Germinal center (tissue), 1 donor: ENCODE measurements at places on chromosomes 16 and 17.
A peak's percentile ranks its signal among the peaks of the same experiment; 100 is the strongest.

DNA sequence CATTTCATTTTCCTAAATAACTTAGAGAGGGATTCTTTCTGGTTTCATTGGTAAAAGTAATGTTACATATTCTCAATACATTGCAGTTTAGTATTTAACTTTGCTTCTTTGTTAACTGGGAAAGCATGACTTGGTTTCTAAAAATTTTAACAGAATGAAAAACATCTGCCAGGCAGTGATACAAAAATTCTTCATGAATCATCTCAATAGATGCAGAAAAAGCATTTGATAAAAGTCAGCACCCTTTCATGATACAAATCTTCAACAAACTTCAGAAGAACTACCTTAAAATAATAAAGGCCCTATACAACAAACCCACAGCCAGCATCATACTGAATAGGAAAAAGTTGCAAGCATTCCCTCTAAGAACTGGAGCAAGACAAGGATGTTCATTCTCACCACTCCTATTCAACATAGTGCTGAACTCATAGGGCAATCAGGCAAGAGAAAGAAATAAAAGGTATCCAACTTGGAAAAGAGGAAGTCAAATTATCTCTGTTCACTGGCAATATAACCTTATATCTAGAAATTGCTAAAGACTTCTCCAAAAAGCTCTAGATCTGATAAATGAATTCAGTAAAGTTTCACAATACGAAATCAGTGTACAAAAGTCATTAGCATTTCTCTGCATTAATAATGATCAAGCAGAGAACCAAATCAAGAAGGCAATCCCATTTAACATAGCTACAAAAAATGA, 50.4 kb downstream of the SLFN5 start:
- no peak for DNase-seq

DNA sequence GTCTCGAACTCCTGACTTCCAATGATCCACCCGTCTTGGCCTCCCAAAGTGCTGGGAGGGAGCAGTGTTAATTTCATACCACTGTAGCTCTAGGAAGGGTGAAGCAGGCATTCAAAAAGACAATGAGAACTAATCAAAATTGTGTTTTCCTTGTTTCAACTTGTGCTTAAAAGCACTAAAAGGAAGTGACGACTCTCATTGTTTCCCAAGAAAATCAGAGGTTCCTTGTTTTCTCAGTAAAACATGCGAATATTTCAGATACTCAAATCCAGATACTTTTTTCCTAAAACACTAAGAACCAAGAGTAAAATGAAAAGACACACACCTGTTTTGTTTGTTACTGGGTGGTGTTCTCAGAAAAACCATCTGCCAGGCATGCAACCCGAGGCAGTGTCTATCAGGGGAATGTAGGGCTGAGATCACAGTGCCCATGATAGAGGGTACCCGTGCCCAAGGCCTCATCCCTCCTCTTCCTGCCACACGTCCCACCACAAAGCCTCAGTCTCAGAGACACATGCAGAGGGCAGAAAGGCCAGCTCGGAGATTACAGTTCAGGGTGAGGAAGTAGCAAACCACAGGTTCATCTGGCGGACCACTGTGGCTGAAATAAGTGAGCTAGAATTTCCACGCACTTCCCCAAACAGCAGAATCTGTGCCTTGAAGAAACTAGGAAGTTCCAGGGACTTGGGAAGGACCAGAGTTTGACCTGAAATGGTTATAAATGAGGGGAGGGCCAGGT, 33.7 kb downstream of the GINS3 start:
- DNase-seq, result peak; percentile 36

GRCh38 chr16:46573834-46574159, 47.4 kb downstream of the SHCBP1 start:
- no peak for DNase-seq

DNA sequence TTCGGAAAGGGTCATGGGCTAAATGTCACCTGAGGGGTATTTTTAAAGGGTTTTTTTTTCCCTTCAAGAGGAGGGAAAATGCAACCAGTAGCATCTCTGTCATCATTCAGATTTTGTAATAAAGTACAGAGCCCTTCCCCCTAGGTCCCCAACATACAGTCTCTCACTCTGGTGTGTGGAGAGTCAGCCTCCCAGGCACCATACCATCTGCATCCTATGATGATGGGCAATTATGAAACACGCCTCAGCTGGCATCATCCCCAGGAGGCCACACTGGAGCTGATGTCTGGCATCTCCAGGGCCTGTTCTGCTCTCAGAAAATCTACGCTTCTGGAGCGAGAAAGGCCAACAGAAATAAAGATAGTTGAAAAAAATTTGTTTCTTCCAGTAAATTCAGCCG, 32.0 kb downstream of the TBX4 start:
- no peak for DNase-seq

DNA sequence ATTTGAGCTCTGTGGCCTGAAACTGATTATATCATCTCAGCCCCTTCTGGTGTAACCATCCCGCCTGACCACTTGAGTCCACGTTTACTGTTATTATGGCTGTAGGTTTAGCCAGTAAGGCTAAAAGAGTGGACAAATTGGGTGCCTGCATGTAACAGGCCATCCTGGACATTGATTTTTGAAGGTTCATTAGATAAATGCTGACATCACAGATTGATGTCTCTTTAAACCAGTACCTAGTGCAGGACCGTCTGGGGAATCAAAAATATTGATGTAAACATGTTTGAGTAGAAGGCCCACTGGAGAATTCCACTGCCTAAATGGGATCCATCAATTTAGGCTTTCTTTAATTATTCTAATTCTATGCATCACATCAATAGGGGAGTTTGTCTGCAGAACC, 215.1 kb downstream of the IRX3 start:
- no peak for DNase-seq

DNA sequence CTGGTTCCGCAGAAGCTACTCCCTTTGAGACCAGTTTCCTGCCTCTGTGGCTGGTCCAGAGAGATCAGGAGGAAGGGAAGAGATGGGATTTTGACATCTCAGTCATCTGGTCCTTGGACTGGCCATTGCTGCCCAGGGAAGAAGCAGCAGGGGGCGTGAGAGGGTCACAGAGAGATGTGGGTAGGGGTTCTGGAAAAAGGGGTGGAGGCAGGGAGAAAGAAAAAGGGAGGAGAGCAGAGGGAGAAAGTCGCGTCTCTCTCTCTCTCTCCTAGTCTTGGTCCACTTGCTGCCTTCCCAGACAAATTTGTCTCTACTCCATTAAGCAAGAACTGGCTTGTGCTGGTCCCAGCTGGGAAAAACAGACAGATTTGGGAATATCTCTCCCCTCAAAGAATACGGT, 4.4 kb downstream of the SHBG start:
- DNase-seq, result no peak

- DNase-seq, result no peak
These were observed 10.9 kb downstream of the RAB40C start for GRCh38 chr16:600781-601180.

DNA sequence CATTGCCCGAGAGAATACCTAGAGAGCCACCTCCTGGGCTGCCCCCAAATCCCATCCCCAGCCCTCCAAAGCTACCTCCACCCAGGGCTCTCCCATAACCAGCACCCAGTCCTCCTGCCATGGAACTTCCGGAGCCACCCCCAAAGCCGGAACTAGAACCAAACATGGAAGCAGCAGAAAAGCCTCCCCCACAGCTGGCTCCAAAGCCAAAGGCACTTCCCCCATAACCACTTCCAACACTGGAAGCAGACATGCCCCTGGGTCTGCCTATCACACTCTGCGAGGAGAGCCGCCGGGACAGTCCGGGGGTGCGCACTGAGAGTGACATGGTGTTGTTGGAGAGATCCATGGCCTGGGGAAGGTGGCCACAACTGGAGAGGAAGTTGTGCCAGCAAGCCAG, at the start of gene KRT12:
Gene KRT12, minus strand, starts transcription at position 386 of the 400 bp plus-strand sequence. Its CDS starts 37 bp downstream, at position 349.
- no peak for DNase-seq

- DNase-seq, result no peak
These were observed 9.7 kb downstream of the RAD51C start for GRCh38 chr17:58702045-58702476.

DNA sequence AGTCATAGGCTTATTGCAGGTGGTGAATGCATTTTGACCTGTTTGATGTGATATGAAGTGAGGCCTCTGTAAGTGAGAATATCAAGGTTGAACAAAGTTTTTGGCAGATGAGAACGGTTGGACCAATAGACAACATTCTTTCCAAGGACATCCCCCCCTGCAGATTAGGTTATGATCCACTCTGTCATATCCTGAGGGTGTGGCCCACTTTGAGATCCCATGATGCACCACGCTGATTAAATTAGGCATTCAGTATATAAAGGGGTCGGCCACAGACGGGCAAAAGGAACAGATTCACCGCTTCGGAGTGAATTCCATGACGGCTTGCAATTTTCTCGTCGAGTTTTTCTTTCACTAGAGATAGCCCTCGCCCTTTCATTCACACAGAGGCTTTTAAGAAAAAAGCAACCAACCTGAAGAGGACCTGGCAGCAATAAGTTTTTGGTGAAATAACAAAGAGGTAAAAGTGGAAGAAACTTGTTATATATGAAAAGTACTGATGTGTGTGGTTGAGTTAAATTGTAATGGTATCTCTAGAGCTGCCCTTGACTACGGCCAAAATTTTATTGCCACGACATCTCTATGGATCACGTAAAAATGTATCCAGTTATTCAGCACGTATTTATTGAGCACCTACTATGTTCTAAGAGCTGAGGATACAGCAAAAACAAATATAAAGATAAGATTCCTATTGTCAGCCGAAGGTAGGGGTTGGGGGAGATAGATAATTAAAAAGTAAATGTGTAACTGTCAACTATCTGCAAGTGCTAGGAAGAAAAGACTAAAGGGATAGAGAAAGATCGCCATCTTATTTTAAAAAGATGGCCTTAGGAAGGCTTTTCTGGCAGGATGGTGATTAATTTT, 1.7 kb upstream of the RBBP6 start:
- no peak for DNase-seq

DNA sequence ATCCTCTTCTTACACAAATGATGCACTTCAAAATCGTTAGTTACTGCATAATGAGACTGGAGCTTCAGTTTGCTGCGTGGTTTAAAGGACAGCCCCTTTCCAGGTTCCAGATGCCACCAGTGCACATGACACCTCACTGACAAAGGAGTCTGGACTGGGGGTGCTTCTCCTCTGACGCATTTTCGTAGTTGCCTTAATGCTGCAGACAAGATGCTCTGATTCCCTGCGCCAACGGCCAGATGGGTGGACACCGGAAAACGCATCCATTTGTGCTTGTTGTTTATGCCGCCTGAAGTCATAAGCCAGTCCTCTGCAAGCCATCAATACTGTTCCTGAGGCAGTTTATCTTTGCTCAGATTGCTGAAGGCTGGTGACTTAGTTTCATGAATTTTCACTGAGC, 16.0 kb downstream of the FBXO31 start:
- no peak for DNase-seq

GRCh38 chr17:45984368-45984767, 14.7 kb upstream of the STH start:
- no peak for DNase-seq

DNA sequence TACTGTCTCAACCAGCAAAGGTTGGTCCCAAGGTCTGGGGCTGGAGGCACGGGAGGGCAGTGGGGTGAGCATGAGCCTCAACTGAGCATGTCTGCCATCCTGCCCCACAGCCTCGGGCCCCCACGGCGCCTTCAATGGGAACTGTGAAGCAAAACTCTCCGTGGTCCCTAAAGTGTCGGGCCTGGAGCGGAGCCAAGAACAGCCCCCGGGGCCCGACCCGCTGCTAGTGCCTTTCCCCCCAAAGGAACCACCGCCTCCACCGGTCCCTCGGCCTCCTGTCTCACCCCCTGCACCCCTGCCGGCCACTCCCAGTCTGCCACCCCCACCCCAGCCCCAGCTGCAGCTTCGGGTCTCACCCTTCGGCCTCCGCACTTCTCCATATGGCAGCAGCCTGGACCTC, 4.2 kb downstream of the FBRS start:
- no peak for DNase-seq

GRCh38 chr17:1087381-1088241, 90.7 kb downstream of the TIMM22 start:
- DNase-seq, result no peak

DNA sequence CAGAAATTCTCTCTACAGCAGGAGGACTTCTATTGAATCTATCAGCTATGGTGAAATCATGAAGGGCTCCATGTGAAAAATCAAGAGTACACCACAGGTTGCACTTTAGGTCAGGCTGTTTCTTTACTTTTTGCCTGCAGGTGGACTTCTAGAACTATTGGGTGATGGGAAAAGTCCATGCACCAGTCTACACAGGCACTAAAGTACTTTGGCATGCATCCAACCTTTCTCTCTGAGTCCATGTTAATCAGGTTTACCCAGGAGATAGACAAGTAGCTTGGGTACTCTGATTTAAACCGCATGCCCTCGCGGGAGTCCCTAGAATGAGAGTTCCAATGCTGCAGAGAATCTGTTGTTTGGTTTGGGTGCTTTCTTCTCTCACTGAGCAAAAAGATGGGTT, 9.1 kb upstream of the ANKFN1 start:
- no peak for DNase-seq

DNA sequence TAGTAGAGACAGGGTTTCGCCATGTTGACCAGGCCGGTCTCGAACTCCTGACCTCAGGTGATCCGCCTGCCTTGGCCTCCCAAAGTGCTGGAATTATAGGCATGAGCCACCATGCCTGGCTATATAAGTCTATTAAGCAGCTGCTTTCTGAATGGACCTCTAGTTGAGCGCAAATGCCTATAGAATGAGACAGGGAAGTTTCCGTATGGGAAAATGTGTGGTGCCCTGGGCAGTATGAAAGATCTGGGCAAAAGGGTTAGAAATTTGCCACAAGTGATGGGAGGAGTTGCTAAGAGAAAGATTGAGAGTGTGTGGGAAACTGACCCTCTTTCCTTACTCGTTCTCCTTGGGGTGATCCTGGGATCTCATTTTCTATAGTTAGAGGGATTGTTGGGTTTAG, 26.3 kb downstream of the SLC6A2 start:
- DNase-seq, result no peak

DNA sequence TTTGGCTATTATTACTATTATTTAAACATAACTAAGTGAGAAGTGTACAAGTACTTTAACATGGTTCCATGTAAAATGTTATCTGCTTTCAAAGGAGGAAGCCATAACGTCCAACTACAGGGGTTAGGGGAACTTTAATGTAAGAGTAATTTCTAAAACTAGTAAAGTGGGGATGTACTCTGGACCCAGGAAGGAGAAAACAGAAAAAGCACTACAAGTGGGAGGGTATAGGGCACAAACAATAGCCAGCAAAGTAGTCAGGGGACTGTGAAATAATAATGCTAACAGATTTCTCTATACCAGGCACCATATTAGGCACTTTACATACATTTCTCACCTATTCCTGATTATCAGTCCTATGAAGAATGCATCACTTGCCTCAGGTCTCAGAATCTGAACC, 19.6 kb downstream of the USP31 start:
- DNase-seq, result no peak

- DNase-seq, result peak; percentile 47
These were observed 22.6 kb downstream of the GJD3 start for GRCh38 chr17:40341808-40342503.

DNA sequence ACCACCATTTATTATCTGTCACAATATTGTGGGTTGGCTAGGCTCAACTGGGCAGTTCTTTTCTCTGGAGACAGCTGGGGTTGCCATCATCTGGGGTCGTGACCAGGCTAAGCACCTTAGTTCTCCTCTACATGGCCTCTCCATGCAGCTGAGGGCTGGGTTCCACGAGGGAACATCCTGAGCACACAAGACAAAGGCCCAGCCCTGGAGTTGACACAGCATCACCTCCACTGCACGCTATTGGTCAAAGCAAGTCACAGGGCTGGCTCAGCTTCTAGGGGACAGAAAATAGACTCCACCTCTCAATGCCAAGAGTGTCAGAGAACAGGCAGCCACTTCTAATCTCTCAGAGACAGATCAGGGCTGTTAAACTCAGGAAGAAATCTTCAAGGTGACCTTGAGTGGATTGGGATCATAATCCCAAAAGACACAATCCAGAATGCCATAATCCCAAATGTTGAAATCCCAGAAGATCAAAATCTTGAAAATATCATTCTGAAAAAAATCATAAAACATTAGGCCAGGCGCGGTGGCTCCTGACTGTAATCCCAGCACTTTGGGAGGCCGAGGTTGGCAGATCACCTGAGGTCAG, 13.0 kb upstream of the USP10 start:
- DNase-seq, result no peak
